ENCODE measurements at places on chromosomes 12 and 14.

GRCh38 chr12:33248364-33248763 lies 191.3 kb downstream of the SYT10 start:
- DNase-seq: no peak

DNA sequence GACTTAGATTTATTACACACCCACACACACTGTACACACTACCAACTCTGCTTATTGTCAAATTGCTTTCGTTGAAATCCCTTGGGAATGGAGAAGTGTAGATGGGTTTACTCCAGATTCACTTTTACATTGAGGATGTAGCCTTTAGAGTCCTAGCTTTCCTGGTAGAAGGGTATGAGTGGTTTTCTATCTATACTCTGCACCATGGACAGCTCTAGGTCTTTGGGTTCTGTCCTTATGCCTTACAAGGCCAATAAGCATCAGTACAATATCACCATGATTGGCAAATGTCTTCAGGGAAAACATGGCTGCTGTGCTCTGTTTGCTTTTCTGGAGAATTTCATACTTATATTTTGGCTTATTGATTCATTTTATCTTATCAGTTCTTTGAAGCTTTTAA lies 1063.9 kb downstream of the SLC6A15 start:
- DNase-seq: no peak

- no peak for DNase-seq
Measured at GRCh38 chr12:91333966-91334365, 151.3 kb upstream of the DCN start.

- DNase-seq: no peak
Measured at GRCh38 chr12:104455578-104456416, 951 bp upstream of the CHST11 start.

- DNase-seq: no peak
Measured at GRCh38 chr12:95177201-95177768, 40.0 kb downstream of the FGD6 start.

- DNase-seq: no peak
Measured at GRCh38 chr12:4518106-4518728, 20.5 kb upstream of the RAD51AP1 start.

- no peak for DNase-seq
Measured at GRCh38 chr14:98949051-98949450, 322.9 kb downstream of the BCL11B start.

- DNase-seq: no peak
Measured at GRCh38 chr12:45720069-45720468, 9.4 kb upstream of the ARID2 start.

GRCh38 chr12:47983541-47984115 lies 20.2 kb downstream of the TMEM106C start:
- DNase-seq: no peak

- DNase-seq: no peak
Measured at GRCh38 chr14:74973905-74974363, 18.5 kb upstream of the PGF start.

- DNase-seq: no peak
Measured at GRCh38 chr12:95700316-95700785, 90.2 kb downstream of the NTN4 start.

DNA sequence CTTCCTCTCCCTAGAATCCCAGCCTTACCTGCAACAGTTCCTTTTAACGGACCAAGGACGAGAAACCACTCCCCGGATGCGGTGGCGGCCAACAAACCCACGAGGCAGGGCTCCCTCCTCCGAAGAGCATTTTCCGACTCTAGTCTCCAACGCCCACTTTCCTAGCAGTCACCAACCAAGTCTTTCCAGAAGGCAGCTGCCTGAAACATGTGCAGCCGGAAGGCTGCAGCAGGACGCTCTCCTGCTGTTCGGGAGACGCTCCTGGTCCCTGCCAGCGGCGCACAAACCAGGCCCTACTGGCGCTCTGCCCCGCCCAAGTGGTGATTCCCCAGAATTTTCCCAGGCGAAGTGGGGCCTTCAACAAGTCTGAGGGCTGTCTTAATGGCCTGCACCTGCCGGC lies 21.1 kb upstream of the ADAM20 start:
- no peak for DNase-seq

DNA sequence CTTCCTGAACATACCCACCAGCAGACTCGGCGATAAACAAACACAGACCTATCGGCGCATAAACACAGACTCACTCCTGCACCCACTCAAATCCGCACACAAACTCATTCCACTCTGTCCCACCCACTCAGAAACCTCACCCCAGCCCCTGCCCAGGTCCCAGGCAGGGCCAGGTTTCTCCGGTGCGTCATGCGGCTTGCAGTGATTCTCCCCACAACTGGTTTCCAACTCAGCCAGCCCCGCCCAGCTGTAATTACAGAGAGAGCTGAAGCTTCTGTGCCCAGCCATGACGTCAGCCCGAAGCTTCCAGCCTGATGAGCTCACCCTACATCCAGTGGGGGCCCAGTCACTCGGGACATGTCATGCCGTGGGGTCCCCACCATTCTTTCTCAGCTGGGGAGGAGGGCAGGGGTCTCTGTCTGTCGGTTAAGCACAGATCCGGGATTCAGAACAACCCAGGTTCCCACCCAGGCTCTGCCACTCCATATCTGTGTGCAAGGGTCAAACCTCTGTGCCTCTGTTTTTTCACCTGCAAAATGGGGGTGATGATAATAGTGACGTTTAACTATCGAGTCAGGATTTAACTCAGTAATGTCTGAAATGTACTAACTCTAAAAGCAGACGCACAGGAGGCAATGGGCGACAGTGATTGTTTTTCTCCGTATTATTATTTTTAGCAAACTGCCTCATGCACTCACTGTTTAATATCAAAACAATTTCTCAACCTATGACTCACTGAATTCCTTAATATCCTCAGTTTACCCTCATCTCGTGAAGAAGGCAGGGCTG lies 2.3 kb upstream of the HSPB8 start:
- DNase-seq: no peak

DNA sequence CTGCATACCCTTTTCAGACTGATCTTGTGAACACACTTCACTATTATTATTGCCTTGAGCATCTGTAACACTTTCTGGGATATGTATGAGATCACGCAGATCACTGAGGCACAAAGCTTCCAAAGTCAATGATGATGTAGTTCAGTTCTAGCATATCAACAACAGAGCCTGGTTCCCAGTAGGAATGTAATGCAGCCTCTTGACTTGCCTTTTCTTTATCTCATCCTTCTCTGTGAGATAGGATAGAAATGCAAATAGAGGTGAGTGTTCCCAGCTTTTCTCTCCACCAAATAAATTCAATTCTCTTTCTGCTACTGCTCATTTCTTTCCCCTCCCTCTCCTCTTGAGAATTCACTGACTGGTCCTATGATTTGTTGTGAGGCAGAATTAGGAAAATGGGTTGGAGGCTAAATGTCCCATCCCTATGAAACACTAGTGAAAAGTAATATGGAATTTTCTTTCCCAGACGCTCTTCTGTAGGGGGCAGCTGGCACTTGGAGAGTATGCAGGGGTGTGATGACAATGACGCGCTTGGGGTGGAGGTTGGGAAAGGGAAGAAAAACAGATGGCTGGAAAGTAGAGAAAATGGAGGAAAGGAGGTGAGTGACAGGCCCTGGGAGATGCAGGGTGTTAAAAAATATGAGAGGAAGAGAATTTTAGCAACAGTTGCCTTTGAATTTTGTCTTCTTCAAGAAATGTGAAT lies 96.0 kb upstream of the TMTC1 start:
- DNase-seq: no peak

GRCh38 chr14:71491931-71492330 lies 440.3 kb upstream of the RGS6 start:
- DNase-seq: no peak

- no peak for DNase-seq
Measured at GRCh38 chr12:46110223-46110611, 119.8 kb upstream of the SCAF11 start.

DNA sequence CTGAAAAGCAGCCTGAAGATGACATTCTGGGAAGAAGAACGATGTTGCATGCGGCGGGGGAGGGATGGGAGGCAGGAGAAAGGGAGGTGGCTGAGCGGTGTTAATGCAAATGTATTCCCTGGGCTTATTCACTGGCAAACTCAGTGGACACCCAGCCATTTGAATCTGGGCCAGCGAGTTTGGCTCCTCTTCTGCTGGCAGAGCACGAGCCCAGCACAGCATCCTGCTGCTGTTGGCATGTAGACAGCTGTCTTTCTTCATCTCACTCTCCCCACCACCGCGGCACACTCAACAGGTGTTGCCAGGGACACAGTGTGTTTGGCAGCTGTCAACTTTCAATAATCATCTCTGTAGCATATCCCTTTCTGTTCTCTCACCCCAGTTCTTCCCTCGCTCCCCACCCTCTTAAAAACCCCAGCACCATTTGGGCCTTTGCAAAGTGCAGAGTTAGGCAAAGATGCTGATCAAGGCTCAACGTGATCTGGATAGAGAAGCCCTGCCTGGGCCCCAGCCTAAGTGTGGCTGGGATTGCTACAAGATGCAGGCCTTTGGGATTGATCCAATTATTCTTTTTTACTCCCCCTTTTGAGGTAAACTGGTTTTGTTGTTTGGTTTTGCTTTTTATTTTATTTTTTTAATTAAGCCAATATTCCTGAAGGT lies 131.9 kb downstream of the EXOC5 start:
- no peak for DNase-seq

- no peak for DNase-seq
Measured at GRCh38 chr12:125936502-125936901, 871.3 kb downstream of the AACS start.

GRCh38 chr12:41527062-41527461 lies 338.9 kb downstream of the PDZRN4 start:
- DNase-seq: no peak

DNA sequence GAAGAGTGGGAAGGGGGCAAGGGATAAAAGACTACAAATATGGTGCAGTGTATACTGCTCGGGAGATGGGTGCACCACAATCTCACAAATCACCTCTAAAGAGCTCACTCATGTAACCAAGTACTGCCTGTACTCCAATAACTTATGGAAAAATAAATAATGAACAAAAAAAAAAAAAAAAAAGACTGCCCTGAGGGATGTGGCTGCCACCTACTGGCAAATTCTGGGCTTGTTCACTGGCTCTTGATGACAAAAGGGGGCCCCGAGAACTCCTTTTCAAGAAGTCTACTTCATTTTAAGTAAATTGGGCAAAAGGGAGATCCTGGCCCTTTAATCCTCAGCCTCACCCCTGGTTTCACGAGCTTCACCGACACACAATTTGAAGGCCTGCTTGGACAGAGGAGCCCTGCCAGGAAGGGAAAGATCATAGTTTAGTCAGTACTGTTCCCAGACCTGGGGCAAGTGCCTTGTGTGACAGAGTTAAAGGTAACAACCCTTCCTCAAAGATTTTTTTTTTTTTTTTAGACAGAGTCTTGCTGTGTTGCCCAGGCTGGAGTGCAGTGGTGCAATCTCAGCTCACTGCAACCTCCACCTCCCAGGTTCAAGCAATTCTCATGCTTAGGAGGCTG lies 26.1 kb upstream of the STAC3 start:
- DNase-seq: peak; percentile 19

DNA sequence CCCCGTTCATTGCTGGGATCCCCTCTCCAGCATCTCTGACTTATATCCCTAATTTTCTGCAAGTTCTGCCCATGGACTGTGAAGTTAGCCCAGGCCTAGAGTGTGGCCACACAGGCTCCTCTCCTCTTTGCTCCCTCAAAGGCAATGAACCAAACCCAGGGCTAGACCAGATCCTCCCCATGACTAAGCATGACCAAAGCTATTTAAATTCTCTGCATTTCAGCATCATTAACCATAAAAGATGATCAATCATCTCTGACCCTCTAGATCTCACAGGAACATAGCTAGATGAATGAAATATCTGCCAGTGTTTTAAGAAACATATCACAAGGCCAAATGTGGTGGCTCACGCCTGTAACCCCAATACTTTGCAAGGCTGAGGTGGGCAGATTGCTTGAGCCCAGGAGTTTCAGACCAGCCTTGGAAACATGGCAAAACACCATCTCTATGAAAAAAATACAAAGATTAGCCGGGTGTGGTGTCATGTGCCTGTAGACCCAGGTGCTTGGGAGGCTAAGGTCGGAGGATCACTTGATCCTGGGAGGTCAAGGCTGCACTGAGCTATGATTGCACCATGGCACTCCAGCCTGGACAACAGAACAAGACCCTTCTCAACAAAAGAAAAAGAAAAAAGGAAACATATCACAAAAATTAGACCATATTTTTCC lies 2.2 kb upstream of the KRT3 start:
- DNase-seq: no peak

GRCh38 chr14:65549429-65549828 lies 136.9 kb downstream of the FUT8 start:
- DNase-seq: no peak

DNA sequence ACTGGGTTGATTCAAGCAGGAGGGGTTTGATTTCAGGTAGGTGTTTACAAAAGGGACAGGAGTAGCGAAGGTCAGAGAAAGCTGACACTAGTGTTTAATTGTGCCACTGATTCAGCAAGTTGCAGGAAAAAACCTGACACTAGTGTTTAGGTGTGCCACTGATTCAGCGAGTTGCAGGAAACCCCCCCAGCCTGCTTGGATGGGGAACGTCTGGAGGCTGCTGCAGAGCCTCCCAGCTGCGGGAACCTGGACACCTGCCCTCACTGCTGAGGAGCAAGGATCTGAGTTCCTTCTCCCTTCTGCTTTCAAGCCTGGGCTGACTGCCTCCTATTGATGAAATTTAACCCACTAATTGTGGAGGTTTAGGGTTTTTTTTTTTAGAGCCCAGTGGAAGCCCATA lies 84.2 kb downstream of the AVPR1A start:
- DNase-seq: no peak

GRCh38 chr14:65656554-65656953 lies 244.0 kb downstream of the FUT8 start:
- DNase-seq: no peak

DNA sequence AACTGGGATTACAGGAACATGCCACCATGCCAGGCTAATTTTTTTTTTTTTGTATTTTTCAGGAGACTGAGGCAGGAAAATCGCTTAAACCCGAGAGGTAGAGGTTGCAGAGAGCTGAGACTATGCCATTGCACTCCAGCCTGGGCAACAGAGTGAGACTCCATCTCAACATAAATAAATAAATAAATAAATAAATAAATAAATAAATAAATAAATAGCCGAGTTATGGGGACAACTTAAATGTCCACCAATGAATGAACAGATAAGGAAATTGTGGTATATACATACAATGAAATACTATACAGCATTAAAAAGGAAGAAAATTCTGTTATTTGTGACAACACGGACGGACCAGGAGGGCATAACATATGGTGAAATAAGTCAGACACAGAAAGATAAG lies 325.7 kb downstream of the NELL2 start:
- no peak for DNase-seq

DNA sequence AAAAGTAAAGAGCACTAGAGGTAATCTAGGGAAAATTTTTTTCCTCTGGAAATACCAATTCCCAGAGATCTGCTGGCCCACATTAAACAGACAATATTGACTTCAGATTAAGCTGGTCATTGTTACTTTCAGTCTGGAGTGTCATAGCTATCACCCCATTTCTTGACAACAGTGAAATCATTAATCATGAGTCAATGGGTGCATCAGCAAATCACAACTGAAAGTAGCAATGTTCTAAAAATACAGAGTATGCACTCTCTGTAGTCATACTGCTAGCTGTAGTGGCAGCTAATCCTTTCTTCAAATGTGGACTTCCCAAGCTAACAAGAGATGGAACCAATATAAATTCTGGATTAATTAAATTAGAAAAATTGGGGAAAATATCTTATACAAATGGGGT lies 129.9 kb downstream of the CPNE8 start:
- no peak for DNase-seq

- no peak for DNase-seq
Measured at GRCh38 chr12:95611676-95612309, 60.5 kb upstream of the USP44 start.
